Activated T-helper 1 cell treated with anti-CD3 and anti-CD28 coated beads, Interleukin-12 subunit alpha, Interleukin-12 subunit beta, Interleukin-2, Interleukin-4 antibody, amounts not matched to agents 30 ng/mL and 10 ng/mL and 1 ng/mL, durations not matched to agents 14 hours and 24 hours and 36 hours (primary cell): ENCODE measurements at places on chromosomes 6 and 20. TPM values are rescaled to one million over a fixed set of nuclear protein-coding genes. Genes with fewer than 3 reads are reported as not detected.

- DNase-seq = no peak
Observed at GRCh38 chr6:137588472-137588871, 94.3 kb upstream of the OLIG3 start.

DNA sequence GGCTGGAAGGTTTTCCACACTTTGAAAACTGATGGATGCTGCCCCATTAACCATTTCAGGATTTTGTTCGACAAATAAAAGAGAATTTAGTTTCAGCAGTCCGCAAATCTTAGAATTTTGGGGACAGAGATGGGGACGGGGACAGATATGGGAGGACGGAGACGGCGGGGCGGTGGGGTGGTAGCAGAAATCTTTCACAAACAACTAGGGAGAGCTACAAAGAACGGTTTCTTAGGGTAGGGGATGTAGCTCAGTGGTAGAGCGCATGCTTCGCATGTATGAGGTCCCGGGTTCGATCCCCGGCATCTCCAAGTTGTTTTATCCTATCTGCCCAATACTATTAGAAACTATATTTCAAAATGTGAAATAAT is 15.1 kb downstream of the HMGN4 start:
- peak; percentile 69 for DNase-seq

- DNase-seq = no peak
Observed at GRCh38 chr6:54935739-54936138, 89.2 kb downstream of the FAM83B start.

DNA sequence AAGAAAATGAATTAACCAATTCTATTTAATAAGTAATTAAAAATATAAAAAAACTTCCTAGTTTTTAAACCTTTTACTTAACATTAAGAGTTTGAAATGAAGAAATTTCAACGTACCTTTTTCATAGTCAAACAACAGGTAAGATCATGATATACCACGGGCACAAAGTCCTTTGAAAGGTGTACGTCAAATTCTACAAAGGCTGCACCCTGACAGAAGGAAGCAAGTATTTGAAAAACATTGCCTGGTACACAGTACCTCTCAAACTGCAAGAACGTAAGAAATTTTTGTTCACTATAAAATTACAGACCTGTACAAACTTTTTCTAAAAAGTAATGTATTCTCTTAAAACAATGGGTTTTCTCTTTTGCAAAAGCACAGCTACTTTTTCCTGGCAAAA is 180.2 kb upstream of the SHLD1 start:
- no peak for DNase-seq

DNA sequence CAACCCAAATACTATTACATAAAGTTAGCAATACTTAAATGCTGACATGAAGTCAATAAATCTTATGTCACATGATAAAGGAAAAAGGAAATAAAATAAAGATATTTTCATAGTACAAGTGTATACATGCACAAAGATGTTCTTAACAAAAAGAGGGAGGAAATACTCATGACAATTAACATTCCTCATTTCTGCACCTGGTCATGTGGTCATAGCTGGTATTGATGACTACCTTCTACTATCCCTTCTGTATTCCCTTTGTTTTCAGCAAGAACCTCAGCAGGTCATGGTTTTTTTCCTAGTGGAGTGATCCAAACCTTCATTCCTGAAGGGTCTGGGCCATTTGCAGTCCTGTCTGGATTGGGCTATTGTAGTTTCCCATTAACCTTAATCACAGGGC is 43.5 kb upstream of the FYN start:
- no peak for DNase-seq

GRCh38 chr6:109447878-109448555 is 7.5 kb downstream of the SMPD2 start:
- no peak for DNase-seq

DNA sequence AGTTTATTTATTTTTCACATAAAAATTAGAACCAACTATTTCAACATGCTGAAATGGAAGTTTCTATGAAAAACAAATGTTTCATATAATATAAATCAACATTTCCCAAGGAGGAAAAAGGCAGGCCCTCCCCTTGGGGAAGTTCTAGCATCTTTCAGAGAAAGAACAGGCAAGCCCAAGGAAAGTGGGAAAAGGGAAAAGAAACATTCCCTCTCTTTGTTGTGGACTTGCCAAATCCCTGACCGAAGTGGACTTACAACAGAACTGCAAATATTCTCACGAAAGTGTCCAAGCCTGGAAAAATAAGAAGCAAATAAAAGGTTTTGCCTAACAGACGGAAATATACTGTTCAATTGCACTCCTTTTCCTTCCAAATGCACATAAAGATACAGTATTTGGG is 214.4 kb downstream of the ATXN1 start:
- no peak for DNase-seq

DNA sequence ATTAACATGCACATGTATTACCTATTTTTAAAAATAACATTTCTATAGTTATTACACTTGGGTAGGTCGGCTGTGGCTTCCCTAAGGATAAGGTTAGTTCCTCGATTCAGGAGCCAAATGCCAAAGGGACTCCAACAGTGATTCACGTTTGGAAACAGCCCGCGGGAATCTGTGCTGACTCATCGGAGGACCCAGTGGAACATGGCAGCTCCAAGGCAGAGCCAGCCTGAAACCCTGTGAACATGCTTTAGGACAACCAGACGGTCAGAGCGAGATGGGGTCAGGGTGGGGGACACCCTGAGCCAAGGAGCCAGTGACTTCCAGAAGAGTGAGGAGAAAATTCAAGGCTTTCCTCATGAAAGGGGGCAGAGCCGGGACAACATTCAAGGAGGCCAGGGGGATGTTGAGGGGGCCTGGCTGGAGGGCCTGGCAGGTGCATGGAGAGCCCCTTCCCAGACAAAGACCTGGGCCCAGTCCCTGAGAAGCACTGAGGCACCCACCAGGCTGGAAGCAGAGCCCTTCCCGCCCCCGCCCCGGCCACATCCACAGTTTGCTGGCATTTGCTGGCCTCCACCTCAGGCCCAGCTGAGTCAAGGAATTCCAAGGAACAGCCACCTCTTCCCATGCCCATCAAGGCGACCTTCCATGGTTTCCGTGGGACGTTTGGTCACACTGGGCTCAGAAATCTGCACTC is 133.2 kb downstream of the SNX5 start:
- no peak for DNase-seq

GRCh38 chr6:108665495-108666196 is 104.9 kb downstream of the FOXO3 start:
- no peak for DNase-seq

ATRN gene
- total RNA-seq = 10.9 and 11.9 TPM in 2 replicates

DNA sequence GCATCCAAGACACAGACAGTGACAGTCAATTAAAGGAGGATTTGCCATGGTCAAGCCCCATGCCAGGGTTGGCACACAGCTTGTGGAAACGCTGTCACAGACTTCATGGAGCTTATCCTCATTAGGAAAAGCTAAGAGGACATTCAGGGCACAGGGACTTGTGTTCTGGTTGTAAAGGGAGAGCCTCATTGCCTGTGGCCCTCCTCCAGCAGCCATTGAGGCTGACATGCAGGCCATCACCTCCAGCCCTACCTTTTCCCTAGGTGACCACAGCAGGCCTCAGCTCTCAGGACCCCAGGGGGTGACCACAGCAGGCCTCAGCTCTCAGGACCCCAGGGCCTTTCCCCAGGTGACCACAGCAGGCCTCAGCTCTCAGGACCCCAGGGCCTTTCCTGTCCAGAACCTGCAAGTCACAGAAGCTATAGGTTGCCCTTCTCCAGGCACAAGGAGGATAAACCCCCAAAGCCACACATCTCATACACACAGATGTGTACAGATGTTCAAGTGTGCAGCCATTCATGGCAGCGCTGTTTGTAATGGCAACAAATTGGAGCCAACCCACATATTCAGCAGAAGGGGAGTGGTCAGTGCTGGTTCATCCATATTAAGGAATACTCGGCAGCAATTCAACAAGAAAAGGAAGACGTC is 26.1 kb downstream of the DUSP22 start:
- no peak for DNase-seq

SLC22A7 gene
- total RNA-seq = not detected in 2 replicates

DNA sequence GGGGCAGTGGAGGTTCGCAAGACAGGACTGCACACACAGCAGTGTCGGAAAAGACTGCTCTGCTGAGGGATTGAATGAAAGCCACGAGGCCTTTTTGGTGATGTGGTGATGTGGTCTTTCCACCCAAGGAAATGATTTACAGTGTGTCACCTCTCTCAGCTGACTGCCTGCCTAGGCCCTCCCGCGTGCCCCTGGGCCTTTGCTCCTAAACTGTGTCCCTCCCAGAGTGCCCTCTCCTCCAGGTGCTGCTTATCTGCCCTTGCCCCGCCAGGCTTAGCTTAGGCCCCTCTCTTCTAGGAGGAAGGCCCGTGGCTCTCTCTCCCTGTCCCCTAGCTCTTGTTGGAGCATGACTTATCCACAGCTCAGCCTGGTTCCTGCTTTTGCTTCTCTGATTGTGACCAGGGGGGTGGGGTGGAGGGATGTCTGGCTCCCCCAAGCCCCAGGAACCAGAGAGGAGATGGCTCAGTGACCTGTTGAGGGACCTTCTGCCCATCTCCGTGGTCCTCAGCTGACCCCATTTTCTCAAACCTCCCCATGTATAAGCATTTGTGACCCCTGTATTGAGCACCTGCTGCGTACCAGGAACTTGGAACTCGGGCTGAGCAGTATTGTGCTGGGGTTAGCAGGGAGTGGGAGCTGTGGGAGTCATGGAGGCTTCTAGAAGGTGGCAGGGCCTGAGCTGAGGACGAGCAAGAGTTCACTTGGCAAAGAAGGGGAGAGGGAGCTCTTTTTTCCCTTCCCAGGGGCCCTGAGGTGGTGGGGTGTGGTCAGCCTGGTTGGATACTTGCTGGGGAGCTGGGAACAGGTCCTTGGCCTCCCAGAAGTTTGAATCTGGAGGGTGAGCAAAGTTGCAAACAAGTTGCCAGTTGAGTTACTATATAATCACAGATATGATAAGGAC is 2.2 kb downstream of the SRC start:
- DNase-seq = no peak

TSPO2 gene
- total RNA-seq = not detected in 2 replicates

GRCh38 chr6:167549213-167549612 is 224.3 kb downstream of the TTLL2 start:
- no peak for DNase-seq

FRK gene
- 0.02 TPM in 1 of 2 replicates, not detected in the other for total RNA-seq

GRCh38 chr20:17619351-17620093 is 49.6 kb downstream of the DSTN start:
- no peak for DNase-seq
